NCI-H345 (cell line): ENCODE measurements at places on chromosomes 3 and 15.

- no peak for DNase-seq
Observed at GRCh38 chr3:197368330-197368729, 69.9 kb upstream of the DLG1 start.

DNA sequence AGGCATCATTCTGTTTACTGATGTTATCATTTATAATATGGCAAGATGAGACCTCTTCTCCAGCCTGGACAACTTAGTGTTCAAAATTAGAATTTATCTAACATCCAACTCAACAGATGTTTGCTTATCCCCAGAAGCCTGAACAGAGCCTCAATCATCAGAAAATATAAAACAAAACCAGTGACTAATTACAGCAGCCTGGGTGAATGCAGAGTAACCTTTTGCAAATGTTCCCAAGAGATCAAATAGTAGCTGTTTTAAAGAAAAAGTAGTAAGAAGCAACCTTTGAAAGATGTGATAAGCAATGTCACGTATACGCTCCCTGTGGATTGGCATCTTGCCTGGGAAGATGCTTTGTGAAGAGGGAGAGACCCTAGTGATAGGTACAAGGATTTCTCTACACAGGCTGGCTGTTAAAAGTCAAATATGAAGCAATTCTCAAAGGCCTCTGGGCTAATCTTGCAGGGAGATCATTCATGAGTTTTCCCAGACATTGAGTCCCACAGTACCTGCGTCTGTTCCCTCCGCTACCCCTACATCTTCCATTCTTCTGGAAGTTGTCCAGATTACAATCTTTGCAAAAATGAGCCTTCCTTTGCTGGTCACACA lies 39.3 kb upstream of the PRICKLE2 start:
- no peak for DNase-seq

DNA sequence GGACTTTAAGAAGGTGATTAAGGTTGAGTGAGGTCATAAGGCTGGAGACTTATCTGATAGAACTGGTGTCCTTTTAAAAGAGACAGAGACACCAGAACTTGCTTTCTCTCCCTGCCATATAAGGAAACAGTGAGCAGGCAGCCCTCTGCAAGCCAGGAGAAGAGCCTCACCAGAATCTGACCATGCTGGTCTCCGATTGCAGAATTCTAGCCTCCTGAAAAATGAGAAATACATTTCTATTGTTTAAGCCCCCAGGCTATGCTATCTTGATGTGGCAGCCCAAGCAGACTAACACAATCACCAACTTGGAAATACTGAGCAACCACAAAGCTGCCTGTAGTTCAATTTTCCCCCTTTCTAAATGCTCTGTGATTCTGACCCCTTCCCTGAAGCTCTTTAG lies 161.4 kb upstream of the RARB start:
- no peak for DNase-seq

DNA sequence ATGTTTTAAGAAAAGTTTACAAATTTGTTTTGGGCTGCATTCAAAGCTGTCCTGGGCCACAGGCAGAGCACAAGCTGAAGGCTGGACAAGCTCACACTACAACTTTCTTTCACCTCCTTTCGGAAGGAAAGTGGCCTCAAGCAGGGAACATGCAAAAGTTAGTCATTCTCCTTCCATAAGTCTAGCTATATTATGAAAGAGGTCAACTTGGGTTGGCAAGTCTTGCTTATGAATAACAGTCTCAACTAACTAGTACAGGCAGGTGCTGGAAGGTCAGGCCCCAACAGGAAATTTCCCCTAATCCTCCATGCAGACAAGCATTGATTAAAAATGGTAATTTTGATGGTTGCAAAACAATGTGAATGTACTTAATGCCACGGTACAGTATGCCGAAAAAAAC lies 69.4 kb downstream of the OSBPL10 start:
- no peak for DNase-seq

GRCh38 chr3:107861904-107862303 lies 228.9 kb downstream of the CD47 start:
- DNase-seq: no peak

DNA sequence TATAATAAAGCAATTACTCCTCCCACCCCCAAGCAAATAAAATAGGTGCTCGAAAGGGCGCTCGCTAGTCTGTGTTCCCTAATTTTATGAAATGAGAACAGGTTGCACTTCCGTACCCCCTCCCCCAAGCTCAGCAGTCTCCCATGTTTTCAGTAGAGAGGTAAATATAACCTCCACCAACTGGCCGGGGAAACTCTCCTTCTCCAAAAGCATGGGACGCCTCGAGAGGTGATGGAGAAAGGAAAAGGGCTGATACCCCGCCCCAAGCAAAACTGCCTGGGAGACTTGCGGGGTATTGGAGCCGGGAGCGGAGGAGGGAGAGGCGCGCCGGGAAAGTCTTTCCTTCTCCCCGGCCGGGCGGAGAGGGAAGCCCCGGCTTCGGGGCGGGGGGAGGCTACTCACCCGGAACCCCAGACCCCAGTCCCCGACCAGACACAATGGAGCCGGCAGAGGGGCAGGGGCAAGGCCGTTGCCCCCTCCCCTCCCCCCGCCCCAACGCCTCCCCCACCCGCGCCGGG lies 605 bp downstream of the DCUN1D1 start:
- DNase-seq: peak; percentile 50

GRCh38 chr3:160378331-160379109 lies 20.5 kb downstream of the IFT80 start:
- no peak for DNase-seq

GRCh38 chr3:176584413-176585176 lies 612.7 kb downstream of the TBL1XR1 start:
- no peak for DNase-seq

- no peak for DNase-seq
Observed at GRCh38 chr3:128517648-128518047, 24.6 kb upstream of the GATA2 start.

DNA sequence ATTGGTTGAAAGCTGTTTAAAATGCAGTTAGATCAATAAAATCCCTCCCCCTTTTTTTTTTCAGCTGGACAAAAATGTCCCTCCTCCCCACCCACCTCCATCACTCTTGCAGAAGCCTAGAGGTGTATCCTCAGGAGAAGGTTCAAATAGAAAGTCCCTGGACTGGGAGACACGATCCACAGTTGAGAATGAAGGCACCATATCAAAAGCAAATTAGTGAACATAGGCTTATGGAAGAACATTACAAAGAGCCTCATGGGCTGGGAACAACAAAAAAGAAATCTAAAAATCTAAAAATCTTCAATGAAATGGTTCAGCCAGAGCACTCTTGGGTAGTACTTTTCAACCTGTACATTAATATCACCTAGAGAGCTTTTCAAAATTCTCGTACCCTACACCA lies 46.2 kb downstream of the GHSR start:
- no peak for DNase-seq

DNA sequence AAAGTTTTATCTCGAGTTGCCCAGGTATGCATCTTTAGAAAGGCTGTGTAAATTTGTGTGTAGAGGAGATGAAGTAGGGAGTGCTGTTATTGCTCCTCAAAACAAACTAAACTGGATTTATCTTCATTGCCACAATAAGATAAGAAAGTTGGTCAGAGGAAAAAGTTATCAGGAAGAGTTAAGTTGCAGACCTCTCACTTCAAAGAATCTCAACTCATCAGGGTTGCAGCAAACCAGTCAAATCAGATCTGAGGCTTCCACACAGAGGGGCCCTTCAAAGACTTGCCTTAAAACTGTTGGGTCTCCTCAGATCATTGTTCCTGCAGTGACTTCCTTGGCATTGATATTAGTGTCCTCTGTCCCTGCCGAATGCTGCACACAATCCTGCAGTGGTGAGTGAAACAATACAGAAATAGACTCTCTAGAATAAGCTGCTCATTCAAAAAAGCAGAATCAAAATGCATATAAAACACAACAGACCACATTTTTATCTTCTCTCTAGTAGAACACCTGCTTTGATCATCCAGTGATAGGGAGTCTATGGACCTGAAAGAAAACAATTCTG lies 191.2 kb upstream of the CBLB start:
- no peak for DNase-seq

DNA sequence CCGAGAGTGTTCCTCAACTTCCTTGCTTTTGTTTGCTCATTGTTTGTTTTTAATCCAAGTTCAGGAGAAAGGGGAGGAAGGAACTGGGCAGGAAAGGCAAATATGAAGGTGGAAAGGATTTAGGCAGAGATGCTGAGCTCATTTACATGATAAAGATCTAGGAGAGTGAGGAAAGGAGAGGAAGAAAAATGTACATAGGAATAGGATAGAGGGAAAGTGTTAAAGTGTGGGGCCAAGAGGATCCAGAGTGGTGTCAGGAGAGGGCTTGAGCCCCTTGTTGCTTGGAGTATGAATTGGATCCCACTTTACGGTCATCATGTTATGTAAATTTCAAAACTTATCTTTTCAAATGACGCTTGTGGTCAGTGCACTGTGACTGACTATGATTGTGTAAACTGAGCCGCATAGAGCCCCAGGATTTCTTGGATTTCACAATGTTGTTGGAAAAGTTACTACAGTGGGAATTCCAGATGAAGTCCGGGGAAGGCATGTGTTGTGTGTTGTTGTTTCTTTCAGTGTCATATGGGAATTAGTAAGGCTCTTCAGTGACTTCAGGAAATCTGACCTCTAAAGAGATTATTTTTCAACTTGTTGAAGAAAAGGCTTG lies 15.0 kb upstream of the PLD1 start:
- DNase-seq: no peak

DNA sequence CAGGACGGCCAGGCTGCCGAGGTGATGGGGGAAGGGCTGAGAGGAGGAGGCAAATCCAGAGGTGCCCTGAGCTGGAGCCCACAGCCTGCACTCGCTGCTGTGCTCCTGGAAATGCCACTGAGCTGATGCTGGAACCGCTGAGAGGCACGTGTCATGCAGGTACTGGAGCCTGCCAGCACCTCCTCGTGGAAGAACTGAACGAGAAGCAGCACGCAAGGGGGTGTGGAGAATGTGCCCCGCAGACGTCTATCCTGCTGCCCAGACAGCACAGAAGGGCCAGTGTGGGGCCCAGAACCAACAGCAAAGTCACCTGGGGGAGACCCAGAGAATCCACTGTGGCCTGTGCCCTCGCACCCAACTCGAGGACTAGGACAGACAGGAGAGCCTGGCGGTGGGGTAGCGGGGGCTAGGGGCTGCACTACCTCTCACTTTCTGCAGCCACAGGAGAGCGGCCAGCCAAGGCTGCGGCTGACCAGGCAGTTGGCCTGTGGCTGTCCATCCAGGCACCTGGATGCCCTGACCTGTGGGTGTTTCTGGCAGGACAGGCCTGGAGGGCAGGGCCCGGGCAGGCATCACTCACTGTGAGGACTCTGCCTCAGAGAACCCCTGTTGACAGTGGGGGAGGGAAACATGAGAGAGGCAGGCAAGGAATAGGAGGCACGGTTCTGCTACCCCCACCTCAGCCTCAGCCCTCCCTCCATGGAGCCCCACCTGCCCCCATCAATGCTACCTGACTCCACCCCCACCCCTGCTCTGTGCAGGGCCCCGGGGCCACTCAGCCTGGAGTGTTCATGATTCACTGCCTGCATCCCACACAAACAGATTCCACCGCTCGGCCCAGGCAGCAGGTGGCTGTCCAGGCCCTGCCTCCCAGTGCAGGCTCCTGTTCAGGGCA lies 213.1 kb downstream of the TBC1D2B start:
- no peak for DNase-seq

GRCh38 chr3:163890661-163891060 lies 1187.6 kb downstream of the SI start:
- DNase-seq: no peak

- no peak for DNase-seq
Observed at GRCh38 chr3:137852391-137852830, 88.3 kb downstream of the SOX14 start.

DNA sequence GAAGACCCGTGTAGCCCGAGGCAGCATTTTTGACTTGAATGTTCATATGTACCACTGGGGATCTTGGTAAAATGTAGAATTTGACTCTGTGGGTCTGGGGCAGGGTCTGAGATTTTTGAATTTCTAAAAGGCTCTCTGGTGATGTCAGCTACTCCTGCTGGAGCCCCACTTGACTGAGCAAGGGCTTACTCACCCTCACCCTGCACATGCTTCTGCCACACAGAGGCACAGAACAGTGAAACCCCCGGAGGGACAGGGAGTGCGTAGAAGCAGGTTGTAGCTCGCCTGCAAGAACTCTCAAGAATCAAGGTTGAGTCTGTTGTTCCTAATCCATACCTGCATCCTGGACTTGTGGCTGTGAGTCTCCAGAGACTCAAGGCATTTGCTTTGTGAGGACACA lies 41.1 kb downstream of the SLCO3A1 start:
- DNase-seq: no peak

GRCh38 chr3:29239376-29239775 lies 41.5 kb upstream of the RBMS3 start:
- DNase-seq: no peak

- no peak for DNase-seq
Observed at GRCh38 chr15:100733101-100733842, 130.9 kb downstream of the ASB7 start.

DNA sequence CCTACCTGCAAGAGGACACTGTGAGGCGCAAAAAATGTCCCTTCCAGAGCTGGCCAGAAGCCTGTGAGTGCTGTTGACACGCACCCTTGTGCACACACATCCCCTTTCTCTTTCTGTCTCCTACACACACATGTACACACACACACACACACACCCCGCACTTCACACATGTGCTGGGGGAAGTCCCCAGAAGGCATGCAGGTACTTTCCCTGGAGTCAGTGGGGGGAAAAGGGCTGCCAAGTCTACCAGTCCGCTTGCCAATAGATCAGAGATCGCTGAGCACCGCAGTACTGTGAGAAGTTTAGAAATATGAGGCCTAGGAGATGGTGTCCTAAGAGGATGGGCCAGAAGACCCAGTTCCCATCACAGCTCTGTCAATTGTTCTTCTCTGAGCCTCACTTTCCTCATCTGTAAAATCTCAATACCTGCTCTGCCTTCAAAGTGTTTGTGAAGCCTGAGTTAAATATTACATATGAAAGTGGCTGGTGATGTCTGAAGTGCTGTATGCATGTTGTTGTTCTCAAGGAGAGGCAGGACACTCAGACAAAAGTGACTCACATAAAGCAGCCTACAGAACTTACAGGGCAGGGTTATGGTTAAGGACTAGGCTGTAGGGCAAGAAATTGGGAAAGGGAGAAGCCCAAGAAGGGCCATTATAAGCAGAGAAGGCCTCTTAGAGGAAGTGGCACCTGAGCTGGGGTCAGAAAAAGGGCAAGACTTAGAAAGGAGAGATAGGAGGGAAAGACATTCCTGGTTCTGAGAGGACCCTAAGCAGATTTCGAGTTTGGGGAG lies 6.8 kb downstream of the IL17RE start:
- DNase-seq: no peak

DNA sequence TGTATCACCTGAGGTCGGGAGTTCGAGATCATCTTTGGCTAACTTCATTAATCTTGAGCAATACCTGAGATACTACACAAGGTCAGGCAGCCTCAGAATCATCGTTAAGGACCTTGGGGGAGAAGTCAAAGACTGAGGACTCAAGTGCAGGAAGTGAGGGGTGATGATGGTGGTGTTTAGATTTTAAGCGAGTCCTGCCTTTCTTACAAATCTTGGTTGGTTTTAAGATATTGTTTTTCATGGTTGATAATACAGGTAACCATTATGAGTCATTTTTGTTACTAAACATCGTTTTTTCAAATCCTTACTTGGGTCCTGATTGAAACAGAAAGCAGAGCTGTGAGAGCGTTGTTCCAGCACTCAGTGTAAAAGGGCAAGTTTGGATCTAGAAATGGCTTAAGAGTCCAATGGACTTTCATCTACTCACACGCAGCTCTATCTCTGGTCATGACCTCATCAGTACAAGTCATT lies 4.1 kb downstream of the RASGRP1 start:
- DNase-seq: no peak
